ENCODE measurements at places on chromosomes 2 and 18.

GRCh38 chr2:217652761-217653639 is 349.8 kb downstream of the TNS1 start:
- peak; percentile 98 for DNase-seq

DNA sequence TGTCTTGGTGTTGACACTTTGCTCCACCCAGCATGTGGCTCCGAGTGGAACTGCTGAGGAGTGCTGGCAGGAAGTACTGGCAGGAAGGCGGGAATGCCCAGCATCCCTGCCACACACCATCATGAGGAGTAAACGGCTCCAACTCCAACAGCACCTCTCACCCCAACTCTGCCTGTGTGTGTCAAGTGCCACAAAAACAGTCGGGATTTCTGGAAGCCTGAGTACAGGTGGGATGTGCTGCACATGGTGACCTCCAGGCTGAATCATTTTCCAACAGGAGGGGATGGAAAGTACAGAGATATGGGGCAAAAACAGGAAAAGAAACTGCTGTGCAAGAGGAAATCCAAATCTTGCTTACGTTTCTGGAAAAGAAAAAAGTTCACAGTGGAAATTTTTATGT is 53.6 kb downstream of the PARD6G start:
- DNase-seq: no peak

- peak; percentile 65 for DNase-seq
Measured at GRCh38 chr2:75064691-75065396, 106.4 kb downstream of the POLE4 start.

- DNase-seq: no peak
Measured at GRCh38 chr2:73289304-73289703, 4.0 kb downstream of the EGR4 start.

DNA sequence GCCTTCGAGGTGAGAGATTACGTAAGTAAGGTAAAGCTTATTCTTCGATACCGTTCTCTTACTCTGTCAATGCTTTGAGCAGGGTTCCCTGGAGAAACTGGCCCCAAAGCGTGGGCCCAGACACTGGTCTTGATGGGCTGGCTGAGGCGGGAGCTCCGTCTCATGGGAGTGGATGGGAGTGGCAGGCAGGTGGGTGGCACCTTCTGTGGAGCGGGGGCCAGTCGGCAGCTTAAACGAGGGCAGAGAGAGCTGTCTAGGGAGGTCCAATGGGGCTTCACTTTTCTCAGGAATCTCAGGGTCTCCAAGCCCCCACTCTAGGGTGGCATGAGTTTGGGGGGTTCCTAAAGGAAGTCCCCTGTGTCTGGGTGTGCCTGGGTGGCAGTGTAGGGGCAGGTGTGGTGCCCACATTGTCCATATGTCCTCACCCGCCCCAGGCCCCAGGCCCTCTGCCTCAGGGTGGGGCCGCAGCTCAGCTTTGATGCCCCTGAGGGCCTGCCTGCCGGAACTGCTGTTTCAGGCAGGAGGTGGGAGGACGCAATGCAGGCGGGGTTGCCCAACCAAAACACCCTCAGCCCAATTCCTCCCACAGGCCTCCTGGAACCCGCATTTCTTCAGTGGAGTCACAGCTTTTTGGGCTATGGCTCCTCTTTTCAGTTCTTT is 32.5 kb upstream of the FOSL2 start:
- DNase-seq: no peak

GRCh38 chr2:9230051-9230802 is 23.6 kb downstream of the ASAP2 start:
- DNase-seq: peak; percentile 25

GRCh38 chr2:177201919-177202346 is 10.7 kb upstream of the HNRNPA3 start:
- no peak for DNase-seq

DNA sequence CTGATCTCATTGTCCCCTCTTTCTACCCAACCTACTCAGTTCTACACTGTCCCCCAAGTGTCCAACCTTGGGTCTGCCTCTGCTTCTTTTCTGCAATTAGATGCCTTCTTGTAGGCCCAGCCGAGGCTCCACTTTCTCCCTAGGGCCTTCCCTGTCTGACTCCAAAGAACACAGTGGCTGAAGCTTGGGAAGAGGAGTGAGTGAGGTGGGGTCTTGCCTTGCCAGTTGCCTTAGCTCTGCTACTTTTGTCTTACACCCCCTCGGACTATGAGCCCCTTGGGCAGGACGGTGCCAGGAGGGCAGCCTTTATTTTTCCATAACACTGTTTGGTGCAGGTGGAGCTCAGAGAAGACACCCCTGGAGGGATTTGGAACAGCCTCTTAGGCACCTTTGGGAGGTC is 345.1 kb downstream of the CYP26B1 start:
- DNase-seq: no peak

- DNase-seq: no peak
Measured at GRCh38 chr2:105425936-105426625, 27.2 kb upstream of the FHL2 start.

- no peak for DNase-seq
Measured at GRCh38 chr2:27159271-27159670, 10.5 kb downstream of the TCF23 start.

- no peak for DNase-seq
Measured at GRCh38 chr18:74507927-74508326, 11.8 kb downstream of the CNDP2 start.

GRCh38 chr2:178221556-178221955 is 27.2 kb downstream of the OSBPL6 start:
- no peak for DNase-seq

DNA sequence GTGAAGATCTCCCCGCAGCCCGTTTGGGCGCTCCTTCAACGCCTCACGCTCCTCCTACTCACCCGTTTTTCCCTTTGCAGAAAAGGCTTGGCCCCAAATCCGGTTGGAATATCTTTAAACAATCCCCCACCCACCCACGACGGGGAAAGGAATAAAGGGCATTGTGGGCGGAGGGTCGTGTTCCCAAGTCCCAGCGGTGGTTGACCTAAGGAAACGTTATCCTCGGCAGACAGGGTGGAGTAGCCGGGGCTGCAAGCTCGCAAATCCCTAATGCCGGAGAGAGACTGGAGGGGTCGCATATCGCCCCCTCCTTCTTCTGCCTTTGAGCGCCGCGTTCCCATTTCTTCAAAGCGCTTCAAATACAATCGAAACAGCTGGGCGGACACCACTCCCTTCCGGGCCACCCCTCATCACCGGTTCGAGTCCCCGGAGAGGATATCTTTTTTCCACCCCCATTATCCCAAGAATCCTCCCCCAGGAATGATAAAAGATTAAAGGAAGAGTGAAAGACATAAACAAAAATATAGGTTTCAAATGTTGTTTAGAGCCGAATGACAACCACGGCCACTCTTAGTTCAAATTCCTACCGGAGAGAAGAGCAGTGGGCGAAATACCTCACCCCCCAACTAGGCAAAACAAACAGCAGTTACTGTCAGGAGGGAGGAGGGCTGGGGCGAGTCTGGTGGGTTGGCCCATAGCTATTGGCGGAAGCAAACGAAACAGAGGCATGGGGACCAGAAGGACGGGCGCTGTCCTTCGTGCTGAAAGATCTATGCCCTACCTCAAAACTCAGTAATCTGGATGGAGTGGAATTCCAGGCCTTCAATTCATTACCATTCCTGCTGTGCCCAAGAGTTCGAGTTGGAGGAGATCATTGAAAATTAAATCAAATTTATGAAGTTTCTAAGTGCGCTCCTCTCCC is 2.8 kb upstream of the GAD1 start:
- peak; percentile 71 for DNase-seq

GRCh38 chr2:189585226-189585756 is 4.7 kb upstream of the SLC40A1 start:
- DNase-seq: no peak

DNA sequence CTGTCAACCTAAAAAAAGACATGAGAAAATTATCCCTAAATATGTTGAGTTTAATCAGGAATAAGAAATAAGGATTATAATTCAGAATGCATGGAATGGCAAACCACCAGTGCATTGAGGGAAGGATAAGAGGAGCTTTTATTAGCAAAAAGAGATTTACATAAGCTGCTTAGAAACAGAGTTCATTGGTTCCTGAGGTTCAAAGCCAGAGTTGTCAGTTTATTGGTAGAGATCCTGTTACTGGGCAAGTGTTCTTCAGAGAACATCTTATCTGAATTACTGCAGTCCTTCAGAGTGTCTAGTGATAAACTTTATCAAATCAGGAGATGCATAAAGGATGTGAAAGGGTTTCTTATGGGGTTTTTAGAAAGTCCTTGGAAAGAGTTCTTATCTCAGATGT is 76.0 kb upstream of the MEX3C start:
- no peak for DNase-seq

- DNase-seq: no peak
Measured at GRCh38 chr2:238950551-238950950, 102.7 kb downstream of the TWIST2 start.

- DNase-seq: peak; percentile 95
Measured at GRCh38 chr2:47771211-47771610, 11.7 kb upstream of the MSH6 start.

GRCh38 chr18:36348971-36349417 is 51.5 kb downstream of the FHOD3 start:
- no peak for DNase-seq

DNA sequence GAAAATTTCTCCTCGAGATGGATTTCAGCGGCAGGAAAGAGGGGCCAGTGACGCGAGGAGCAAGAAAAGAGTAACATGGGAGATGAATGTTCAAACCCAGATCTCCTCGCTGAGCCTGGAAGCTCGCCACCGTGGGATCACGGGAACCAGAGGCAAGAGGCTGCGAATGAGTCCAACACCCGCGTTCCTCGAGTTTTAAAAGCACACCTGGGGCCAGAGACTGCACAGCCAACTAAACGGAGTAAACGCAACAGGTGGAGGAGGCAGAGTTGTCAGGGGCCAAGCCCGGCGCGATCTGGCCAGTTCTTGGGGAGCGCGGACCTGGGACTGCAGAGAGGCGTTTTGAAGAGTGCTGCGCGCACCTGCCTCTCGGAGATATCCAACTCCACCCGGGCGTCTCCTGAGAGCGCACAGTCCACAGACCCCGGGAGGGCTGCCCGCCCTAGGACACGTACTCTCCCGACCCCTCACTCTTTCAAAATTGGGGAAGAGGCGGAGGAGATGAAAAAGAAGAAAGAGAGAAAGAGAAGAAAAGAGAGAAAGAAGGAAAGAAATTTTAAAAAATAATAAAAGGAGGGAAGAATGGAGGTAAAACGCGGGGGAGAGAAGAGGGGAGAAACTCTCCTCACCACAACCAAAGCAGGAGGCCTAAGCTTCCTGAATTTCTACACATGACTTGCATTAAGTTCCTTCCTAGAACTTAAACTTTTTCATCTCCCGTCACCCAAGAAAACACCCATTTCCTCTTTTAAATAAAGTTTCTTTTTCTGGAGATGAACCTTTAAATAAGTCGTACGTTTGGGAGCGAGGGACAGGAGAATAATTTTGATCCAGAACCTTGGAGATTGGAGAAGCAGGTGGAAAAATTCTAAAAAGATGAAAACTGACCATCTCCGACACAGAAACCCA is 5.3 kb upstream of the PAX3 start:
- DNase-seq: no peak

DNA sequence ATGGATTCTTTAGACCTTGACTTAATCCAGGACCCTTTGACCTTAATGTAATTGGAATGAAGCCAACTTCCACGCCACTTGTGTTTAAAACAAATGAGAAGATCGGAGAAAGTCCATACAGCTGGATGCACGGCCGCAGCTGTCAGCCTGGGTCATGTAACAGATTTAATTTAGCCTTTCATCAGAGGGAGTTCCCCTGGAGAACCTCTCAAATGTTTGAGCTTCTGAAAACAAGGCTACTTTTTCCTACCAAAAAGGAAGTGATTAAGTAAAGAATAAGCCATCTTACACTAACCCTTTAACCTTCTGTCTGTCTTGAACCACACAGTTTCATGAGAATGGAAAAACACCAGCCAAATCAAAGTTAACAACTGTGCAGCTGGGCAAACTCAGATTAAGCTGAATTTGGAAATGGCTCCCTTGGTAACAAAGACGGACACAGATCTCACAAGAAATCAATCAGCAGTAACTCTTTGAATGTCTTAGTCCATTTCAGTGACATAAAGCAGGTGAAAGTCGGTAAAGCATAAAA is 103.6 kb downstream of the DOCK10 start:
- peak; percentile 70 for DNase-seq

DNA sequence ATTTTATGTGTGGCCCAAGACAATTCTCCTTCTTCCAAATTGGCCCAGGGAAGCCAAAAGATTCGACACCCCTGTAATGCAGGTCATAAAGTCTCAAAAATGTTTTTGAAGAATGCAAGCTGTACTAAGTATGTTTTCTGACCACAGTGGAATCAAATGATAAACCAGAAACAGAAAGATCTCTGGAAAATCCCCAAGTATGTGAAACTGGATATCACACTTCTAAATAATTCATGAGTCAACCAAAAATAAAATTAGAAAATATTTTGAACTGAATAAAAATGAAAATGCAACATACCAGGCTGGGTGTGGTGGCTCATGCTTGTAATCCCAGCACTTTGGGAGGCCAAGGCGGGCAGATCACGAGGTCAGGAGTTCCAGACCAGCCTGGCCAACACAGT is 34.1 kb upstream of the UBE2F start:
- DNase-seq: peak; percentile 91

GRCh38 chr2:229330952-229331351 is 59.9 kb upstream of the PID1 start:
- DNase-seq: no peak

GRCh38 chr18:23970161-23971096 is 44.1 kb upstream of the TTC39C start:
- DNase-seq: no peak

DNA sequence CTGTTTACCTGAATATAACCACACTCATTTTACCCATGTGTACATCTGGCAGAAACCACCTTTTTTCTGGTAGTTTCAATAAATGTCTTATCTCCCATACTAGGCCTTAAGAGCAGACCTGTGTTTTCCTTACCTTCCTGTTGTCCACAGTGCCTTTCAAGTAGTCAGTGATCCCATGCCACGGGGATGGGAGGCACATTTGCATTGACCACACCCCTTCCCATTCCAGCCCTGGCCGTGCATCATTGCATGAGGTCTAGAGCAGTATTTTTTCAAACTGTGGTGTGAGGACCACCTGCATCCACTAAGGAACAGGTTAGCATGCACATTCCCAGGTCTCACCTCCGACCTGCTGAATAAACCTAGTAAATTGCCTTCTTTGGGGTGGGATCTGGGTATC is 165.2 kb upstream of the FOSL2 start:
- DNase-seq: no peak

DNA sequence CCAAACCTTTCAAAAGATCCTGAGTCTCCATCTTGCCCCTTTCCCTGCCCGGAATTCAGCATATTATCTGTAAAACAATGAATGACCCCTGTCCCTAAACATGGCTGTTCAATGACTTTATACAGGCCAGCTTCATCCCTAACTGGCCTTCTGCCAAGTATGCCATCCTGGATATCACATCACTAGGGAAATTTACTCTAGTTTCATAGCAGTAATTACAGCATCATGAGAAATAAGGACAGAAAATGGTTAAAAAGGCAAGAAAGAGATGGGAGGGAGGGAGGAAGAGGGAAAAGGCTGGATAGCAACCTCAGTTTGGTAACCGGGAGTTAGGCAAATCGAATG is 4.4 kb downstream of the MBOAT2 start:
- DNase-seq: no peak

DNA sequence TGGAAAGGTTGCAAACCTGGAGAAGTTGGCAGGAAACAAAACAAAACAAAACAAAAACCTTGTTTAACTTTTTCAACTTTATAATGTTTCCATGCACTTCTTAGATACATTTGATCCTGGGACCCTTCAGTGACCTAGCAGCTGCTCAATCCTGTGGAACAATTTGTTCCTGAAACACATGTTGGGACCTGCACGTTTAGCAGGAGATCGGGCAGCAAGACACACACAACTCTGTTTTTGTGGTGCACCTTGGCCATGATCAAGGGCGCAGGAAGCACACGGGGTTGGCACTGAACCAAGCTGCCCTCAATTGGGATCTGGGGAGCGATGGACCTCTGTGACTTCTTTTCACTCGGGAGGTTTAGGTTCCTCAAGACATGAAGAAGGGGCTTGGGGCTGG is 268.7 kb downstream of the LOXHD1 start:
- no peak for DNase-seq

Data from EH (cell line).